ENCODE measurements at places on chromosomes 7 and 10. TPM values are rescaled to one million over a fixed set of nuclear protein-coding genes. Genes with fewer than 3 reads are reported as not detected.

DNA sequence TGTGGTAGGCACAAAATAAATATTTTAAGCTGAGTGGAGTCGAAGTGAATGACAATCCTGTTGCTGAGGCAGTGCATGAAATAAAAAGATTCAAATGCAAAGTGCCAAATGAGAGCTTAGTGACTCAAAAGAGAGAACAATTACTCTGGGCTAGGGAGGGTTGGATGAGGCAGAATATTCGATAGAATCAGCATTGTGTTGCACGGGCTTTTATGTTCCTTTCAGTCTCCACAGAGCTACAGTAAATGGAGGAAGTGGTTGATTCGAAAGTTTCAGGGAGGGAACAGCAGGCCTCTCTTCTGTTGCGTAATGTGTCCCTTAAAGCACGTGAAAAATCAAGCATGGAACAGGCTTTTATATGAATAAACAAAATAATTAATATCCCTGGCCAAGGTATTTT, 599.3 kb upstream of the CELF2 start:
- no peak overlapping the region for H3K27ac ChIP-seq
- H3K4me1 ChIP-seq: no peaks in the 10 kb centered on the region
- H3K36me3 ChIP-seq: no peaks in the 10 kb centered on the region
- no peak overlapping the region for H3K4me3 ChIP-seq

Gene ANK3
- 75.7 TPM for total RNA-seq

GRCh38 chr10:119209035-119209735, 1.8 kb downstream of the GRK5 start:
- H3K27ac ChIP-seq: peak overlapping the region; percentile 99
- peak; percentile 85 for DNase-seq

DNA sequence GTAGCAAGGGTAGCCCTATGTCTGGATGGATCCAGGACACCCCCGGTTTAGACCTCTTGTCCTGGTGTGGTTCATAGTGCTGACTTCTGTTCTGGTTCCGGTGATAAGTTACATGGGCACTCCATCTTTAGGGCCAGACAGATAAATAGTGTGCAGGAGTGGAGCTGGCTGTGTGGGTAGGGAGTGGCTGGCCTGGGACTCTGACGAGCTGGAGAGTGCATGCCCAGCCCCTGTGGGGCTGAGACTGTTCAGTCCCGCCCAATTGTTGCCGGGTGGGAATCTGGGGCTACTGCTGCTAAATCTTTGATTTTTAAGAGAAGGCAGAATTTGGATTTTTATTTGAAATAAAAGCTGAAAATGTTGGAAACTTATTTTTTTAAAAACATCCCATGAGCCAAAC, 27.3 kb downstream of the PDCD11 start:
- no peaks in the 10 kb centered on the region for H3K27me3 ChIP-seq
- no peak for DNase-seq
- H3K27ac ChIP-seq: no peak overlapping the region
- no peak overlapping the region for H3K4me3 ChIP-seq
- peaks cover 2% of the 10 kb centered on the region for H3K4me1 ChIP-seq
- peaks cover 89% of the 10 kb centered on the region for H3K36me3 ChIP-seq

- H3K4me1 ChIP-seq: peaks cover 29% of the 10 kb centered on the region
- no peak overlapping the region for H3K27ac ChIP-seq
- H3K4me3 ChIP-seq: peak overlapping the region; percentile 48
- peaks cover 62% of the 10 kb centered on the region for H3K27me3 ChIP-seq
- peak; percentile 80 for DNase-seq
These were observed 11.5 kb upstream of the SP8 start for GRCh38 chr7:20798081-20798693.

GRCh38 chr7:92768501-92769393, 67.6 kb downstream of the CDK6 start:
- H3K27me3 ChIP-seq: no peaks in the 10 kb centered on the region
- peaks cover 11% of the 10 kb centered on the region for H3K36me3 ChIP-seq
- peaks cover 17% of the 10 kb centered on the region for H3K4me1 ChIP-seq
- no peak overlapping the region for H3K4me3 ChIP-seq
- H3K27ac ChIP-seq: no peak overlapping the region

Gene ZNF735
- not detected for total RNA-seq
